Mesothelial cell of epicardium (in vitro differentiated cells): ENCODE measurements at places on chromosomes 6 and 20. TPM values are rescaled to one million over a fixed set of nuclear protein-coding genes. Genes with fewer than 3 reads are reported as not detected.

DNA sequence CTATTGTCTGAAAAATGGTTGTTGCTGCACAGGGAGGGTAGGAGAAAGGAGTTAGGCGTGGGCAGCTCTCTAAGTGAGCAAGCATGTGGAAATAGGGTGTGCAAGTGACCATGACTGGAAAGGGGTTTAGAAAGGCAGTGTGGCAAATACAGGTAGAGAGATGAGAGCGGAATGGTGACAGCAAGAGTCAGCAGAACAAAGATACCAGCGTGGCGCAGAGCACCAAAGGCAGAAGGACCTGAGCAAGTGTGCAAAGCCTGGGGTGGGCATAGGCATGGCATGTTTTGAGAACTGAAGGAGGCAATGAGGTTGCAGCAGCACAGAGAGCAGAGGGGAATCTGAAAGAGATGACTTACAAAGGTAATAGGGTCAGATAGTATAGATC is 17.0 kb downstream of the RNF217 start:
- DNase-seq: no peak

- no peak for DNase-seq
These were observed 176.5 kb downstream of the DLL1 start for GRCh38 chr6:170114187-170114945.

Gene ESF1
- total RNA-seq: 17.2 to 18.5 TPM (median 17.4 TPM) in 3 replicates

Gene SLC17A2
- not detected in 3 replicates for total RNA-seq

Gene CRIP3
- total RNA-seq: 2.2 to 3.4 TPM (median 2.9 TPM) in 3 replicates
